ENCODE measurements at places on chromosomes 5 and 9. TPM values are rescaled to one million over a fixed set of nuclear protein-coding genes. Genes with fewer than 3 reads are reported as not detected.

DNA sequence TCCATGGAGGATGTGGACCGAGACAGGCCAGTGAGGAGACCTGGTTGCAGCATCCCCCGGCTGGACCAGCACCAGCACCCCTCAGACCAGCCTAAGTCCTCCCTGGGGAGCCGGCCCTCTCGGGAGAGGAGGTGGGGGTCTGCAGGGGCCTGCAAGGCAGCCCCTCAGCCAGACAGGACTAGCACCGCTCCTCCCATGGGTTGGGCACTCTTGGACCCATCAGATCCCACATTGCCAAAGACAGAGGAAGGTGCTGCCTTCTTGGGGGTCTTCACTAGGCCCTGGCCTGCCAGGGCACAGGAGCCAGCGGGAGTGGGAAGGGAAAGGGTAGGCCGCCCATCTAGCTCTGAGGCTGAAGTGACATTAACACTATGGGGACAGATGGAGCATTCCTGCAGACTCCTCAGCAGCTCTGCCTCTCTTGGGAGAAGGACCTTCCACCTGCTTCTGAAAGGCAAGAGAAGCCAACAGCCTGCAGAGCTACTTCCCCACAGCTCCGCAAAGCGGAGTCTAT lies 6.8 kb downstream of the IL13 start:
- no peak overlapping the region for H3K27ac ChIP-seq
- H3K4me1 ChIP-seq = no peaks in the 10 kb centered on the region
- DNase-seq = peak; percentile 73

DNA sequence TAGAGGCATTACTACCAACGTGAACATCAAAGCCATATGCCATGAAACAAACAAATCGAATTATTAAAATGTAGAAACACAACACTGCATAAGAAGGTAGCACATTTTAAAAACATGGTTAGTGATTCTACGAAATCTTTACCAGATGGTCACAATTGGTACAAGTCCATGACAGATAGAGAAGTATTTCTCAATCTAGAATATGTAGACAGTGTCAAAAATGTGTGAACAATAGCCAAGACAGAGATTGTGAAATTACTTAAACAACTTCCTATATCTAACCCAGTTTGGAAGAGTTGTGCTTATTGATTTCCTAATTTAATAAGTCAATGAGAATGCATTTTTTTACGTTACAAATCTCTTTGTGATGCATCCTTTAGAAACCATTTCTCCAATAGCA lies 1121.6 kb downstream of the MAT2B start:
- no peaks in the 10 kb centered on the region for H3K4me1 ChIP-seq
- H3K36me3 ChIP-seq = no peaks in the 10 kb centered on the region
- H3K4me3 ChIP-seq = no peak overlapping the region
- H3K27me3 ChIP-seq = no peaks in the 10 kb centered on the region
- H3K27ac ChIP-seq = no peak overlapping the region
- no peak for DNase-seq

DNA sequence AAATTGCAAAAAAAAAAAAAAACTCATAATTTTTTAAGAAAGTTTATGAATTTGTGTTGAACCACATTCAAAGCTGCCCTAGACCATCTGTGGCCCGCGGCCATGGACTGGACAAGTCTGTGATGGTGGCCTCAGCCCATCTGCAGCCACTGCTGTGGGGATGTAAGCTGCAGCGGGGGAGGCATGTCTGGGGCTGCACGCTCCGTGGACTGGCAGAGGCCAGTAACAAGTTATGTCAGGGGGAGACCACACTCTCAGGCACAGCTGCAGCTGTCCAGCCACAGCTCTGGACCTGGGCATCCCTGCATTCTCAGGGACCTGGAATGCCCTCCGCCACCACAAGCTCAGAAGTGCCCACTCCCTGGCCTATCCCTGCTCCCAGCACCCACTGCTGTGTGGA lies 1272.3 kb upstream of the CDH9 start:
- H3K27me3 ChIP-seq = no peaks in the 10 kb centered on the region
- no peak overlapping the region for H3K27ac ChIP-seq
- no peak for DNase-seq
- H3K36me3 ChIP-seq = no peaks in the 10 kb centered on the region

The ADAMTS6 gene
- polyA plus RNA-seq = 2.6 TPM

GRCh38 chr5:43367453-43367852 lies 44.7 kb downstream of the CCL28 start:
- no peaks in the 10 kb centered on the region for H3K27me3 ChIP-seq
- no peak overlapping the region for H3K27ac ChIP-seq
- DNase-seq = no peak
- H3K4me1 ChIP-seq = no peaks in the 10 kb centered on the region

DNA sequence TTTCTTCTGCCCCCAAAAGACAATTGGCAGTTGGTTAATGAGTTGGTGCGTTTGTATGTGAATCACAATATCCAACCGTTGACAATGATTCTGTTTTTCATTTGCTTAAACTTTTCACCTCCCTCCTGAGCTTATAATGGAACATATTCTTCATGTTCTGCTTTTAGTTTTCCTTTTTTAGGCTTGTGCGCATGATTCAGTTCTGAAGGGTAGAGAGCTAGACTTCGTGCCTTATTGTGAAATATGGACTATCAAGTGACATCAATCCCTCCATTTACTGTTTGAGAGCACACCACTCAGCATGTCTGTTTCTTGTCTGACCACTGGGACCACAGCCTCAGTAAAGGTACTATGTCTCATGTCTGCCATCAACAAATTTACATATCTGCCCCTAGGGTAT lies 30.5 kb upstream of the LPAR1 start:
- H3K27ac ChIP-seq = peak overlapping the region; percentile 64
- H3K4me3 ChIP-seq = no peak overlapping the region
- no peaks in the 10 kb centered on the region for H3K36me3 ChIP-seq

- no peaks in the 10 kb centered on the region for H3K36me3 ChIP-seq
- no peaks in the 10 kb centered on the region for H3K4me1 ChIP-seq
- no peak overlapping the region for H3K27ac ChIP-seq
- no peak overlapping the region for H3K4me3 ChIP-seq
- no peak for DNase-seq
Observed at GRCh38 chr5:171692107-171692506, 93.5 kb upstream of the SMIM23 start.

GRCh38 chr5:112733586-112733985 lies 4.1 kb upstream of the APC start:
- no peaks in the 10 kb centered on the region for H3K36me3 ChIP-seq
- no peak overlapping the region for H3K27ac ChIP-seq
- DNase-seq = no peak
- no peak overlapping the region for H3K4me3 ChIP-seq
- no peaks in the 10 kb centered on the region for H3K27me3 ChIP-seq

GRCh38 chr9:38620483-38621433 lies at the start of gene ANKRD18A:
TSS of gene ANKRD18A (minus strand) at chr9:38620596. CDS start at chr9:38620285, 311 bp downstream.
- no peaks in the 10 kb centered on the region for H3K36me3 ChIP-seq
- H3K27me3 ChIP-seq = peaks cover 64% of the 10 kb centered on the region
- H3K4me1 ChIP-seq = peaks cover 31% of the 10 kb centered on the region
- H3K27ac ChIP-seq = no peak within 1 kb of the TSS
- DNase-seq = peak; percentile 90

DNA sequence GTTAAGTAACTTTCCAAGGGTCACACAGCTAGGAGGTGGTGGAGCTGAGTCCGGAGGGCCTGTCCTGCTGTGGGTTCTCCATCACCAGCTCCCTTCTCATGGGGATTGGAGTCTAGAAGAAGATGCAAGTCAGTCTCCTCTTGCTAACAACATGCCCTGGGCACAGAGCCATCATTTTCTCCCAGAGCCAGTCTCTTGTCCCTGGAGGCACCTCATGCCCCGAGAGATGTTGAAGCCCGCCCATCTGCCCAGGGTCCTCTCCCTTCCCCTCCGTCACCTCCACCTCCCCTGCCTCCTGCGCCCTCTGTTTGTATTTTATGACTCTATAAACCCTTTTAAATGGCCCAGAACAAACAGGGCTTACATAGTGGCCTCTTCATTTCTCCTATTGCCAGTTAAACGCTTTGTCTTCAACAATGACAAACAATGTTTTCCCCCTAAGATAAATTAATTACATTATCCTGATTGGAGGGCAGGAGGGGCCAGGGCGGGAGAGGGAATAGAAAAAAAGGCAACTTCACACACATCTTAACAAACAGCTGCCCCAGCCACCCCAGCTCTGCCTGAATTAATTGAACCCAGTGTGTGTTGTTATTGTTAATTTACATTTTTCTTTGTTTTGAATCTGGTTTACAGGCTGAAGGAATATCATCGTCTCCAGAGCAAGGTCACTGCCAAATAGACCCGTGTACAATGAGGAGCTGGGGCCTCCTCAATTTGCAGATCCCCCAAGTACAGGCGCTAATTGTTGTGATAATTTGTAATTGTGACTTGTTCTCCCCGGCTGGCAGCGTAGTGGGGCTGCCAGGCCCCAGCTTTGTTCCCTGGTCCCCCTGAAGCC lies 55.8 kb downstream of the ASS1 start:
- no peaks in the 10 kb centered on the region for H3K4me1 ChIP-seq
- DNase-seq = no peak
- H3K27ac ChIP-seq = no peak overlapping the region
- H3K36me3 ChIP-seq = peaks cover 17% of the 10 kb centered on the region

DNA sequence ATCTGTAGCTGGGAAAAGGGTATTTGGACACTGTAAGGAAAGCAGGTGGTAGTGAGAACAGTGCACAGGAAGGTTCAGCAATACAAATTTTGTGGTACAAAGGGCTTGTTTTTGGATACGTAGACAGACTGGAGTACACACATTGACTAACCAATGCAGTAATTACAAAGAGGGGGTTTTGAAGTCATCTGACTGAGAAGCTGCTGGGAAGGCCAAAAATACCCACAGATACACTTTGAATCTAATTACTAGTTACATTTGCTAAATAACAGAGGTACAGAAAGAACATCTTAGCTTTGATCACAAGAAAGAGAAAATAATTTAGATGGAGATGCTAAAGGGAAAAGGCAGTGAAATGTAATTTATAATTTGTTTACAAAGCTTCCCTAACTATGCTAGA lies 45.9 kb downstream of the PKD2L2 start:
- no peaks in the 10 kb centered on the region for H3K27me3 ChIP-seq
- H3K27ac ChIP-seq = no peak overlapping the region

The ADAMTS19 gene
- polyA plus RNA-seq = 0.02 TPM

DNA sequence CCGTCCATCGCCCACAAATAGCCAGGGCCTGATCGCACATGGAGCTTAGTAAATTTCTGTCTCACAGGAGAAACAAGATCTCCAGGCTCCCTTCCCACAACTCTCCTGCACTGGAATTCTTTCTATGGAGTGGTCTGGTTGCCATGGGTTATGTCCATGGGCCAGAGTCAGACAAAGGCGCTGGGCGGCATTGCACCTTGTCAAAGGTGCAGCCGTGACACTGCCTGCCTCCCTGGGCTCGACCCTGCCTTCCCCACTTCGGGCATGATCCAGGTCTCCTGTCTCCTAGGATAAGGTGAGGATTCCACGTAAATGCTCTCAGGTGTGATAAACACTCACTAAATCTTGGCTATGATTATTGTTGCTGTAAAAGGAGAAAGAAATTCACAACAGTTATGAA lies 130.0 kb downstream of the ADAMTS16 start:
- H3K4me3 ChIP-seq = no peak overlapping the region
- no peak overlapping the region for H3K27ac ChIP-seq
- H3K4me1 ChIP-seq = peaks cover 6% of the 10 kb centered on the region
- no peaks in the 10 kb centered on the region for H3K36me3 ChIP-seq

DNA sequence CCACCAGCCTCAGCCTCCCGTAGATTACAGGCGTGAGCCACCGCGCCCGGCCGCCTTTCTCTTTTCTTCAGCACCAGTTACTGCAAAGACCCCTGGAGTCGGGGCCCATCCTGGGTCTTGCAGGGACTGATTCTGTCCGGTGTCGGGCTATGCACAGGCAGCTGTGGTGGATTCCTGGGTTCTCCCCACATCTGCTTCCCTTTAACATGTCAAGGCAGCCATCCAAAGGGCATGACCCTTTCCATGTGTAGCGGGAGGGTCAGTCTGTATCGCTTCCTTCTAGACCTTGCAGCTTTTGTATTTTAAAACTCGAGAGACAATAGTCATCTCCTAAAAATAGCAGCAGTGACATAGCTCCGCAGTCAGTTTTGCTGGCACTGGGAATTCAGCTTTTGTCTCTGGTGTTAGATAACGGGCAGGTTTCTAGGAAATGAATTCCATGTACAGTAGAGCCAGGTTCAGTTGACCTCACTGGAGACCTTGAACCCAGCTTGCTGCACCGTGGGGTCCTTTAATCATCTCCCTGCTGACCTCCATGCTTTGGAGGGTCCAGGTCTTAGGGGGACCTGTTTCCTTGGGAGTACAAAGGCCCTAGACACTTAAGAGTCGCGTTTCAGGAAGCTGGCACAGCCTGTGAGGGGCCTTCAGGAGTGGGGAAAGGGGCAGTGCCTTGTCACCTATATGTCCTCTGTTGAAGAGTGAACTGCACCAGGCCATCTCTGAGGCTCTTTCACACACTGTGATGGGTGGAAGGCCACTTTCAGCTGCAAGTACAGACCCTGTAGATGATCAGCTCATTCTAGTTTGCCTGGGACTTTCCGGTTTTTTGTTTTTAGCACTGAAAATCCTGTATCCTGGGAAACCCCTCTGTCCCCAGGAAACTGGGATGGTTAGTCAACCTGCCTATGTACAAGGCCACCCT lies 13.8 kb downstream of the ANKRD33B start:
- H3K36me3 ChIP-seq = no peaks in the 10 kb centered on the region
- H3K27me3 ChIP-seq = no peaks in the 10 kb centered on the region

- H3K27ac ChIP-seq = no peak overlapping the region
- no peaks in the 10 kb centered on the region for H3K4me1 ChIP-seq
- H3K4me3 ChIP-seq = no peak overlapping the region
- no peak for DNase-seq
Observed at GRCh38 chr9:109519366-109519765, 21.3 kb upstream of the PTPN3 start.

DNA sequence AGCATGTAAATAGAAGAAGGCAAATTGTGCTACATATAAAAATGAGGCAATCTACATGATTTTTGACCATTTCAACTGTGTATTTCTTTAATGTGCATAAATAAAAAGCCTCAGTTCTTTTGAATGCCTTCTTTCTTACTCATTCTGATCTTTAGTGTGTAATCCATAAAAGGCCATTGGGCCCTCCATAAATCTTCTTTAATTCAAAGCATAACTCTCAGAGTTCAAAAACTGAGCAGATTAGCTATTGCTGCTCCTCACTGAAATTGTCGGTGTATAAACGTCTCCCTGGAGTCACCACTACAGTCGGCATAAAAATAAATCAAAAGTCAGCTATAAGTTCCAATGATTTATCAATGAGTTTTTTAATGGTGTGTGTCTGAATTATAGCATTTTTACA lies 45.3 kb upstream of the ADAMTSL1 start:
- no peak for DNase-seq
- H3K36me3 ChIP-seq = no peaks in the 10 kb centered on the region
- H3K27ac ChIP-seq = no peak overlapping the region
- H3K4me1 ChIP-seq = no peaks in the 10 kb centered on the region
- H3K4me3 ChIP-seq = no peak overlapping the region

The CAVIN4 gene
- polyA plus RNA-seq = 0.10 TPM

The CLIC3 gene
- polyA plus RNA-seq = 2.9 TPM

The CDH9 gene
- polyA plus RNA-seq = not detected

GRCh38 chr5:132076983-132077382 lies 3.4 kb downstream of the CSF2 start:
- no peaks in the 10 kb centered on the region for H3K27me3 ChIP-seq
- H3K36me3 ChIP-seq = no peaks in the 10 kb centered on the region
- H3K27ac ChIP-seq = no peak overlapping the region
- no peak for DNase-seq
- H3K4me3 ChIP-seq = no peak overlapping the region

GRCh38 chr5:6829150-6829784 lies 116.0 kb downstream of the TENT4A start:
- no peak for DNase-seq
- no peaks in the 10 kb centered on the region for H3K4me1 ChIP-seq
- H3K4me3 ChIP-seq = no peak overlapping the region
- H3K36me3 ChIP-seq = no peaks in the 10 kb centered on the region
- H3K27me3 ChIP-seq = no peaks in the 10 kb centered on the region

GRCh38 chr5:61941637-61942036 lies 364.4 kb upstream of the KIF2A start:
- no peak for DNase-seq
- H3K27ac ChIP-seq = no peak overlapping the region
- no peaks in the 10 kb centered on the region for H3K36me3 ChIP-seq
- H3K27me3 ChIP-seq = no peaks in the 10 kb centered on the region
- no peaks in the 10 kb centered on the region for H3K4me1 ChIP-seq
